Stimulated activated CD8-positive, alpha-beta memory T cell treated with anti-CD3 and anti-CD28 coated beads, Interleukin-2, amount 100 ng/mL, for 1 hour (primary cell): ENCODE measurements at places on chromosomes 16 and 17.

GRCh38 chr17:6936370-6937028, 59.4 kb upstream of the ALOX12 start:
- no peak for DNase-seq

- no peak for DNase-seq
These were observed 8.8 kb upstream of the ZFP1 start for GRCh38 chr16:75139498-75139897.

- no peak for DNase-seq
These were observed 38.4 kb downstream of the ABAT start for GRCh38 chr16:8712589-8713361.

DNA sequence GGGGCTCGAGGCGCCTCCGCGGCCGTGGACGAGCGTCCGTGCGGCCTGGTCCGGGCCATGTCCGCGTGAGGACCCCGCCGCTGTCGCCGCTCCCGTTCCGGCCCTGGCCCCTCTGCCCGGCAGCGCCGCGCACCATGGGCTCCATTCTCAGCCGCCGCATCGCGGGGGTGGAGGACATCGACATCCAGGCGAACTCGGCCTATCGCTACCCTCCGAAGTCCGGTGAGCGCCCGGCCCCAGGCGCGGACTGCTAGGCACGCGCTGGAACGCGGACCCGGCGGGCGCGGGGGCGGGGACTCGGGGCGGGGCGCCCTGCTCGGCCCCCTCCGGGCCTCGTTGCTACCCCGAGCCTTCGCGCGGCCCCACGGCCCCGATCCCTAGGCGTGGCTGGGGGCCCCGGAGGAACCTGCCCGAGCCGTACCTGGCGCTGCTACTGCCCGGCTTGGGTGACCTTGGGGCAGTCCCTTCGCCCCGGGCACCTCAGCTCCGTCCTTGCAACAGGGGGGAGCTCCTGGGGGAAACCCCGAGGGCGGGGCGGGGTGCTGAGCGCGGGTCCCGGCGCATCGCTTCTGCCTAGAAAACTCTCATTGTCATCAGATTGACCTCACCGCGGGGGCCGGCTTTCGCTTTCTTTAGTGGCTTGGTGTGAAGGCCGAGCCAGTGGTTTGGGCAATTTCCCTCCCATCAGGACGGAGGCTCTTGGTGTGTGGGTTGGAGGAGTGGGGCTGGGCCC, 367 bp downstream of the MGRN1 start:
- DNase-seq = peak; percentile 38

DNA sequence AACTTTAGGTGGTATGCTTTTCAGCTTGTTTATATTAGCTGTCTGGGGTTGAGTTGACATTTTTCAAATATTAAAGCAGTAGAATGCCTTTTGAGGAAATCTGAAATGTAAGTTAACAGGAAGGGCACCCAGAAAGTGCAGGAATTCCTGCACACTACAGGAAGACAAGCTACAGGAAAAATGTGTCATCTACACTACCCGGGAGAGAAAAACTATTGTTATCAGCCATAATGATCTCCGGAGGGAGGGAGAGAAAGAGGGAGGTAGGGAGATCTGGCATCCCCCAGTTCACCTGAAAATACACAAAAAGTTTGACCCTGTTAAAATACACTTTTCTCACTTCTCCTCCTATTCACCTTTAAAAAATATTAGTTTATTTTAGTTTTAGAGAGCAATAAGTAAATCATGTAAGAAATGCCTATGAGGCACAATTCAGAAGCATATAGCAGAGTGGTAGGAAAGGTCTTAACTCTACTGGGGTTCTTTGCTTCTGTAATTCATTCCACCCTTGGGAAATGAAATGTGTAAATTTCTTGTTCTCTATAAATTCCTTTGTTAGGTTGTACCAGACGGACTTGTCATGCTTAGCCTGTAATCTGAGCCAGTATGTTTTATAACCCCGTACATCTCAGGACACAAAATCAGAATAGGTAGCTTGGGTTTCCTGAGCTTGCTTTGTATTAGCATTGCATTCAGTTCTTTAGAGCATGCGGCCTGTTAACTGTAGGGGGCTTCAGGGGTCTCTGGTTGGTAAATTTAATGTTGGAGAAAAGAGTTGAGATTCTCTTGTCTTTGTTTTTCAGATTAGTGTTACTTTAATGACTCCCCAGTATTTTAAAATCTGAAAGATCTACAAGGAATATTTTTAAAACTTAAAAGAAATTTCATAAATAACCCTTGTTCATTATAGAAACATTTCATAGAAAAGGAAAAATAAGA, 3.3 kb downstream of the MAP2K6 start:
- DNase-seq = no peak

DNA sequence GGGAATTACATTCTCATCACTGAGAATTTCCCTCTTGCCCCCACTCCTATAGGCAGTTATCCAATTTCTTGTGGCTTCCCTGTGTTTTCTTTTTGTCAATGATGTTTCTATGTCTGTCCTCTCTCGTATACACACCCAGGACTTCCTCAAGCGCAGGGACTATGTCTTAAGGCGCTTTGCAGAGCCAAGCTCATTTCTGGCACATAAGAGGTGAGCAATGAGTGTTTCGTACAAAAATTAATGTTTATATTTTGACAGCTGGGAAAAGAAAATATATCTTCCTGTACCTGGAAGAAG, 947 bp downstream of the DDX42 start:
- DNase-seq = no peak

GRCh38 chr16:90016339-90016950, 2.8 kb downstream of the DBNDD1 start:
- DNase-seq = no peak

DNA sequence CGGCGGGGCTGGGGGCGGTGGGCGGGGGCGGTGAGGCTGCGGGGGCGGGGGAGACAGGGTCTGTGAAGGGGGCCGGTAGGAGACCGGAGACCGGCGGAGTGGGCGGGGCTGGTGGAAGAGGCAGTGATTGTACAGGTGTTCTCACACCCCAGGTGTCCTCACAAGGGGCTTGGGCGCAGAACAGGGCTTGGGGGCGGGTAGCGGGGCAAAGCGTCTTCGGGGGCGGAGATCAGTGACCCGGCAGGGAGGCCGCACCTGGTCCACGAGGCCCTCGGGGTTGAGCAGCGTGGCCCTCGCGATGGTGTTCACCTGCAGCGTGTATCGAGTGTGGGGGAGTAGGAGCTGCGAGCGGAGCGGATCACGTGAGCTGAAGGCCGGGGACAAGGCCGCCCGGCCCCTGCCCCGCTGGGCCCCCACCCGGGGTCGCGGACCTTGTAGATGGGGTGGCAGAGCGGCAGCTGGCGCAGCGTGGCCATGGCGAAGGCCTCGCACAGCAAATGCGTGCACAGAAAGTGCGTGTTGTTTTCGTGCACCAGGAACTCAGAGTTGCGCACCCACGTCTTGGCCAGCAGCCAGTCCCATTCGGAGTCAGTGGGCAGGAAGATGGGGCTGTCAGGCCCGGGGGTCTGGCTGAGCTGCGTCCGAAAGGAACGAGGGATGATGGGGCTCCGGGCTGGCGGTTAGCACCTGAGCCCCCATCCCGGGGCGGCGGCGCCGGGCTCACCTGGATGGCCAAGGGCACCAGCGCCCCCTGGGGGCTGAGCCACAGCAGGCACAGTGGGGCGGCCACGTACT, 8.5 kb downstream of the ALOXE3 start:
- peak; percentile 57 for DNase-seq

GRCh38 chr16:87003414-87003755, 313.8 kb downstream of the C16orf95 start:
- no peak for DNase-seq

- no peak for DNase-seq
These were observed 85.6 kb downstream of the TTC19 start for GRCh38 chr17:16085066-16085699.

DNA sequence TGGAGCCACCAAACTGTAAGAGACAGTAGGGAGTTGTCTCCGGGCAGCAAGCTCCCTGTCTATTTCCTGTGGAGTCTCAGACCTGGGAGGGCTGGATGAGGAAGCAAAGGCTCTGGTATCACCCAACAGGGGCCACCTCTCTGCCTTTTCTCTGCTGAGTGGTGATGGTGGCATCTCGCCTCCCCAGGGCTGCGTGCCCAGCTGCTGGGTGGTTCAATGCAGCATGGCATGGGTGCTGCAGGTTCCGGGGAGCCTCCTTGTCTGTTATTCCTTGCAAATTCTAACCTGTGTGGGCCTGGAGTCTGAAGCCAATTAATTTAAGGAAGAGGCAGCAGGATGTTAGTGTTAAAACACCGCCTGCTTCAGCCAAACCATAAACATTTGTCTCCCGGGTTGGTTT, 78.2 kb downstream of the CCDC182 start:
- no peak for DNase-seq

DNA sequence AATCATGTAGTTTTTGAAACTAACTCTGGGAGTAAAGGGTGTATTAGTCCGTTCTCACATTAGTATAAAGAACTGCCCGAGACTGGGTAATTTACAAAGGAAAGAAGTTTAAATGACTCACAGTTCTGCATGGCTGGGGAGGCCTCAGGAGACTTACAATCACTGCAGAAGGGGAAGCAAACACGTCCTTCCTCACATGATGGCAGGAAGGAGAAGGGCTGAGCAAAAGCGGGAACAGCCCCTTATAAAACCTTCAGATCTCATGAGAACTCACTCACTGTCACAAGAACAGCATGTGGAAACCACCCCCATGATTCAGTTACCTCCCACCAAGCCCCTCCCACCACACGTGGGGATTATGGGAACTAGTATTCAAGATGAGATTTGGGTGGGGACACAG, 256.5 kb upstream of the TNRC6C start:
- DNase-seq = no peak

DNA sequence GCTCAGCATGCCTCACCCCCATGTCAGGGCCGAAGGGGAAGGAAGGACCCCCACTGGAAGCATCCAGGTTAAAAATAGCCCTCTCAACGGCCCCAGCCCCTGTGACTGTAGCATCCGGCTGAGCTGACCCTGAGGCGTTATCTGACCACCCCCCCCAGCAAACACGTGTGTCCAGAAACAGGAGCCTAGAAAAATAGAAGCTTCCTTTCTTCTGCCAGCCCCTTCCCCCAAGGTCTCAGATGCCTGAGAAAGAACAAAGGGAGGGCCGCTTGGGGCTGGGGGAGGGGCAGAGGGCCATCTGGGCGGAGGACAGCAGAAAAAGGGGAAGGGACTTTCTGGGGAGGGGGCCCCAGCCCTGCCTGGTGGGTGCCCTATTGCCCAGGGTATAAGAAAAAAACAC, 55.8 kb downstream of the ACTG1 start:
- DNase-seq = no peak

DNA sequence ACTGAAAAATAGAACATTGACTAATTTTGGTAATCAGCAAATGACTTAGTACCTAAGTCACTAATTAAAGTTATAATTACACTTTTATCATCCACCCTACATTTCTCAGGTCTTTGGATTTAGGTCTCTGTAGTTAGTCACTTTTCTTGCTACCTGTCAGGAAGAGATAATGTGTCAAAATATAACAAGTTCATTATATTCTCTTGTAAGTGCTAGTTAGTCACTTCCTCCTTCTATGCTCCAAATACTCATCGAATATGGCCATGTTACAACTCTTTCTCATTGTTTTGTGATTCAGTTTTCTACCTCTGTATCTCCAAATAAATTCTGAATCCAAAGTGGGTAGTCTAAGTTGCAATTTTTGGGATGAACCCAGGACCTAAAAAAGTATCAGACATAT, 163.5 kb upstream of the KIF2B start:
- no peak for DNase-seq

GRCh38 chr16:73069581-73070262, 21.8 kb upstream of the ZFHX3 start:
- no peak for DNase-seq

DNA sequence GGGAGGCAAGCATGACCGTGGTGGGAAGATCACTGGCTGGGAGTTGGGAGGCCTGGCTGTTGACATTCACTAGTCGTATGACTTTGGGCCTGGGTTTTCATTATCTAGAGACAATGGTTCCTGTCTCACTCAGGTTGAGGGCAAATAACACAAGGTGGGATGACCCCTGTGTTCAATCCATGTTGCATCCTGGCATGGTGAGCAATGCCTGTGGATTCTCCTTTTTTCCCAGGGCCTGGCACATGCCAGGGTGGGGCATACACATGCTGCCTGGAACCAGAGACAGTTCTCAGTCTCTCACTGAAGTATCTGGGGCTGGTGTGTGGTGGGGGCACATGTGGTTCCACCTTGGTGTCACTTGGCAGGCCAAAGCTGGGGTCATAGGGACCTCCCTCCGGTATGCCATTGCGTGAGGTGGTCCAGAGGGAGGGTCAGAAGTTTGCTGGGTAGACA, 5.4 kb downstream of the THRA start:
- DNase-seq = no peak

GRCh38 chr16:88005968-88006367, 54.7 kb downstream of the BANP start:
- no peak for DNase-seq

DNA sequence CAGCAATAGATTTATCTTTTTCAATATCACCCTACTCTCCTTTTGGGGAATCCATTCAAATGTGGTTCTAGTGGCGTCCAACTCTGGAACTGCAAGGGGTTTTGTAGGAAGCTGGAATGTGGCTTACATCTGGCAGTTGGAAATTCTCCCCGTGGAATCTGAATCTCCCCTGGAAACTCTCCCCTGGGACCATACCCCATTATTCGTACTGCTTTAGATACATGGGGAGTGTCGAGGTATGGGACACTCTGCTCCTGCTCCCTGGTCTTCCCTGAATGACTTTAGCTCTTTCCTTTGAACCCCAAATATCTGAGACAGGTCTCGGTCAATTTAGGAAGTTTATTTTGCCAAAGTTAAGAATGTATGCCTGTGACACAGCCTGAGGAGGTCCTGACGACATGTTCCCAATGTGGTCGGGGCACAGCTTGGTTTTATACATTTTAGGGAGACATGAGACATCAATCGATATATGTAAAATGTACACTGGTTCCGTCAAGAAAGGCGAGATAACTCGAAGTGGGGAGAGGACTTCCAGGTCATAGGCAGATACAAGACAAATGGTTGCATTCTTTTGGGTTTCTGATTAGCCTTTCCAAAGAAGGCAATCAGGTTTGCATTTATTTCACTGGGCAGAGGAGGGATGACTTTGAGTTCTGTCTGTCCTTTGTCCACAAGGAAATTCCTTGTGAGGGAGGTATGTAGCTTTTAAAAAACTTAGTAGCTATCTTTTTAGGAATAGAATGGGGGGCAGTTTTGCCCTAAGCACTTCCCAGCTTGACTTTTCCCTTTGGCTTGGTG, 89.1 kb upstream of the CORO6 start:
- DNase-seq = no peak

DNA sequence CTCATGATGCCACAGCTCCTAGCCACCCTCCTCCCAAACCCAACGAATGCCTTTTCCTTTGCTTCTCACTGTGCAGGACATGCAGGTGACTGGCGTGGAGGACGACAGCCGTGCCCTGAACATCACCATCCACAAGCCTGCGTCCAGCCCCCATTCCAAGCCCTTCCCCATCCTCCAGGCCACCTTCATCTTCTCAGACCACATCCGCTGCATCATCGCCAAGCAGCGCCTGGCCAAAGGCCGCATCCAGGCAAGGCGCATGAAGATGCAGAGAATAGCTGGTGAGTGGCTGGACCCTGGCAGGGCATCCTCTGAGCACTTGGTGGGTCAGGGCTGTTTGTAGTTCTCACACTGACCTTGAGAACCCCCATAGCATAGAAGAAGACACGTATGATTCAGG, 132.3 kb downstream of the SOCS1 start:
- no peak for DNase-seq
